Hypothalamus (tissue), 51 donors: ENCODE measurements at places on chromosomes 1 and 21.

GRCh38 chr1:247638011-247638410, 32.6 kb downstream of the OR2G3 start:
- no peak for DNase-seq

- DNase-seq = no peak
Measured at GRCh38 chr1:208855403-208855802, 611.2 kb upstream of the PLXNA2 start.

DNA sequence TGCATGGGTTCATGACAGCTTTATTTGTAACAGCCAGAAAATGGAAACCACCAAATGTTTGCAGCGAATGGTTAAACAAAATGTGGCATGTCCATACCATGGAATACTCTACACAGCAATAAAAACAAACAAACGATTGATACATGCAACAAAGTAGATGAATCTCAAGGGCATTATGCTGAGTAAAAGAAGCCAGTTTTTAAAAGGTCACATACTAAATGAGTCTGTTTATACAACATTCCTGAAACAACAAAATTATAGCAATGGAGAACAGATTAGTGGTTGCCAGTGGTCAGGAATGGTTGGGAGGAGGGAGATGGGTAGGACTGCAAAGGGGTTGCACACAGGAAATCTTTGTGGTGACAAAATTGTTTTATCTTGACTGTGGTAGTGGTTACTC, 202.4 kb upstream of the UBE2U start:
- DNase-seq = no peak

GRCh38 chr1:209862391-209863356, 34.9 kb downstream of the UTP25 start:
- no peak for DNase-seq

DNA sequence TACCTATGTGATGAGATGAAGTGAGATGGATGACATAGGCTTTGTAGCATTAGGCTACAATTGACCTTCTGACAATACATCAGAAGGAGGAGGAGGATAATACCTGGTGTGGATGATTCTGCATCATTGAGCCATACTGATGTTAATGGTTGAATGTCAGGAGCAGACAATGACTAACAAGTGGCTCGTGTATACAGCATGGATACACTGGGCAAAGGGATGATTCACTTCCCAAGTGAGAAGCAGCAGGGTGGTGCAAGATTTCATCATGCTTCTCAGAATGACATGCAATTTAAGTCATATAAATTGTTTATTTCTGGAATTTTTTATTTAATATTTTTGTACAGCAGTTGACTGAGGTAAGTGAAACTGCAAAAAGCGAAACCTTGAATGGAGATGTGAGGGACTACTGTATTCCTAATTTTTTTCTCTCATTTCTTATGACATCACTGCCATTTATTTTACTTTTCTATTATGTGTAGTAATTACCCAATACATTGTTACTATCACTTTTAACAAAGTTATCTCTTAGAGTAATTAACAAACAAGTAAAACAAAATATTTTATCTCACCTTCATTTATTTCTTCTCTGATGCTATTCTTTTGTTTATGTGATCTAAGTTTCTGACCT, 34.4 kb upstream of the COP1 start:
- no peak for DNase-seq

GRCh38 chr1:222521299-222522104, 26.4 kb downstream of the HHIPL2 start:
- DNase-seq = no peak

- no peak for DNase-seq
Measured at GRCh38 chr1:156097499-156098178, 15.4 kb upstream of the MEX3A start.

- no peak for DNase-seq
Measured at GRCh38 chr1:168387781-168388760, 107.4 kb downstream of the TBX19 start.
